ENCODE measurements at places on chromosomes 12 and 14. TPM values are rescaled to one million over a fixed set of nuclear protein-coding genes. Genes with fewer than 3 reads are reported as not detected.

The MAP3K9 gene
- 2.9 TPM for total RNA-seq

GRCh38 chr14:23551266-23552028 is at the start of gene ZFHX2:
TSS of gene ZFHX2 (minus strand) at chr14:23551765. CDS start at chr14:23535325, 16,440 bp downstream.
- DNase-seq: peak; percentile 44

DNA sequence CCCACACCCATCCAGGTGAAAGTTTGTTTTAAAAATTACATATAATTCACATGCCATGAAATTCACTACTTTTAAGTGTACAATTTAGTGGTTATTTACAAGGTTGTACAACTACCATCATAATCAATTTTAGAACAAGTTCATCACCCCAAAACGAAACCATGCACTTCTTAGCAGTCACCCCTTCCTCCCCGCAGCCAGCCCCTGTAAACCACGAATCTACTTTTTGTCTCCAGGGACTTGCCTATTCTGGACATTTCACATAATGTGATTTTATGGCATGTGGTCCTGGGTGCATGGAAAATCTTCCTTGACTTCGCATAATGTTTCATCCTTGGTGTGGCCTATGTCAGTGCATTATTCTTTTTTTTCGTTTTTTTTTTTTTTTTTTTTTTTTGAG is 19.2 kb upstream of the TRAF3 start:
- DNase-seq: no peak

GRCh38 chr14:63299351-63300110 is 19.2 kb downstream of the GPHB5 start:
- no peak for DNase-seq

The SERPINA1 gene
- total RNA-seq: 1.2 TPM

DNA sequence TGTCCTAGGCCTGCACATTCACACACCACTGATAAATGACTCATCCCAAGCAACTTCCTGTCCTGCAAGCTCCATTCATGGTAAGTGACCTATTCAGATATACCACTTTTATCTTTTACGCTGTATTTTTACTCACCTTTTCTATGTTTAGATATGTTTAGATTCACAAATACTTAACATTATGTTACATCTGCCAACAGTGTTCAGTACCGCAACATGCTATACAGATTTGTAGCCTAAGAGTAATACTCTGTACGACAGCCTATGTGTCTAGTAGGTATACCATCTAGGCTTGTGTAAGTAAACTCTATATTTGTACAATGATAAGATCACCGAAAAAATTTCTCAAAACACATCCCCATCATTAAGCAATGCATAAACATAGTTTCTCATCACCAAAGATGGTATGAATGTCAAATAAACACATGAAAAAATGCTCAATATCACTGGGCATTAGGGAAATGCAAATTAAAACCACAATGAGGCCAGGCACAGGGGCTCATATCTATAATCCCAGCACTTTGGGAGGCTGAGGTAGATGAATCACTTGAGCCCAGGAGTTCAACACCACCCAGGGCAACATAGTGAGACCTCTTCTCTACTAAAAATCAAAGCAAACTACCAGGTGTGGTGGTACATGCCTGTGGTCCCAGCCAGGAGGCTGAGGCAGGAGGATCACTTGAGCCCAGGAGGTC is 20.7 kb downstream of the ATXN2 start:
- peak; percentile 81 for DNase-seq

The SRRM4 gene
- not detected for total RNA-seq

DNA sequence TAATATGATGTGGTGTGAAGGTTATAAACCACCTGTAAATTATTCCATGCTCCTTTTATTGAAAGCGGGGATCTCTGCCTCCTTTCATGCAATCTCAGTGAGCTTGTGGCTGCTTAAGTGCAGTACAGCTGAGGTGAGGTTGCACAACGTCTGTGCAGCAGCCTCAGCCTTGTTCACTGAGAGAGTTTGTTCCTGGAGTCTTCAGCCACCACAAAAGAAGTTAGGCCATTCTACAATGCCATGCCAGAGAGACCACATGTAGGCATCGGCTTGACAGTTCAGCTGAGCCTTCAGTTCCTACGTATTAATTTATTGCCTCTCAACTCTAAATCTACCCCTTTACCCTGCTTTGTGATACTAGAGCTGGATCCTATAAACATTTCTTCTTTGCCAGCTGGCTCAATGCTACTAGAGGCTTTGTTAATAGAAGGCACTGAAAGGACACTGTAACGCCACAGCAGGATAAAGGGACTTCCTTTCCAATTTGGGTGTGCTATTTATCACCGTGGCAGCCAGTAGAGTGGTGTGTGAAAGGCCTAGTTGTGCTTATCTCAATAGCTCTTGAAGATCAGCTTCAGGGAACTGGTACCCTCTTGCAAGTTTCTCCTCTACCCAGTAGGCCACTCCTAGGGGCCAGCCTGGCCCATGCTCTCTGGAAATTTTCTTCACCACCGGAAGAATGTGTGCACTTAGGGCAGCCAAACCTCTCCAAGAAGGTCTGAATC is 337.7 kb downstream of the IPO8 start:
- DNase-seq: no peak

DNA sequence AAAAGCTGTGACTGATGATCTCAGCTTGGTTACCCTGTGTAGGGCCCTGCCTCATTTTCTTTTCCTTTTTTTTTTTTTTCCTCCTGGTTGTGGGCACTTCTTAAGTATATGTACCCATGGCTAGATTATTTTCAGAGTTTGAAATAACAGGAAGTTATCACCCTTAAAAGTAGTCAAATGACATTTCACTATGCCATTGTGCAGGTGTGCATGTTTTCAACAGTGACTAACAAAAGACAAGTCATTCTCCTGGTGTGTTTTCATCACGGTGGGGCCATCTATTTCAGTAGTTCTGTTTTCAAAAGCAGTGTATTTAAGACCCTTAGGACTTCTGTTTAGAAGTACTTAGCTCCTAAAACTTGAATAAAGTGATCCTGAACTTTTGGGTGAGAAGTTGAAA is 15.0 kb downstream of the GABARAPL1 start:
- no peak for DNase-seq

The ENDOU gene
- not detected for total RNA-seq

The ADCY6 gene
- total RNA-seq: 14.5 TPM

The VTI1B gene
- total RNA-seq: 27.7 TPM

DNA sequence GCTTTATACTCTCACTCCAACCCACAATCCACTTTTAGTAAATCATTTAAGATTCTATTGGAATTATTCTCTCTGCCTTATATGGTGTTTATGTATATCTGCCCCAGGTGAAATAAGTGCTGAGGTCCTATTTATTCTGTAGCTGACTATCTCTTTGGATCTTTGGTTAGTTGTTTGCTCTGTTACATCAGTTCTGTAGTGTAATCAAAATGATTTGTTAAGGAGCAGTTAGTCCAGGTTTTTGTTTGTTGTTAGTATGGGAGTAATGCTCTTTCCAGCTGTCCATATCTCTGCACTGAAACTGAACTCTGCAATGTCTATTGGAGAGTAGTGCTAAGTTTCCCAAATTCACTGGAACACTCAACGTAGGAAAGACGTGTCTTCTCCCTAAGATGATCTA is 615.8 kb downstream of the SNAPC1 start:
- no peak for DNase-seq

GRCh38 chr12:103462675-103463074 is 33.1 kb downstream of the C12orf42 start:
- no peak for DNase-seq

The KRT74 gene
- total RNA-seq: not detected

- no peak for DNase-seq
These were observed 550.7 kb downstream of the SLC6A15 start for GRCh38 chr12:84361651-84362551.

- DNase-seq: no peak
These were observed 14.9 kb upstream of the MCRS1 start for GRCh38 chr12:49582850-49583249.

The DLK1 gene
- total RNA-seq: not detected

GRCh38 chr12:92718483-92718990 is 15.7 kb downstream of the PLEKHG7 start:
- DNase-seq: no peak

The SYNE3 gene
- 0.14 TPM for total RNA-seq

- no peak for DNase-seq
These were observed 297.6 kb downstream of the TMEM132D start for GRCh38 chr12:129606239-129606638.

GRCh38 chr14:23365732-23366425 is 907 bp upstream of the EFS start:
- no peak for DNase-seq

The ACSS3 gene
- not detected for total RNA-seq

GRCh38 chr12:40439771-40440492 is 215.1 kb downstream of the LRRK2 start:
- DNase-seq: peak; percentile 61

- DNase-seq: no peak
These were observed 10.1 kb downstream of the KDM2B start for GRCh38 chr12:121570467-121571283.

The TAS2R42 gene
- not detected for total RNA-seq

The ITGA7 gene
- 7.8 TPM for total RNA-seq

The TXNDC16 gene
- 4.5 TPM for total RNA-seq

DNA sequence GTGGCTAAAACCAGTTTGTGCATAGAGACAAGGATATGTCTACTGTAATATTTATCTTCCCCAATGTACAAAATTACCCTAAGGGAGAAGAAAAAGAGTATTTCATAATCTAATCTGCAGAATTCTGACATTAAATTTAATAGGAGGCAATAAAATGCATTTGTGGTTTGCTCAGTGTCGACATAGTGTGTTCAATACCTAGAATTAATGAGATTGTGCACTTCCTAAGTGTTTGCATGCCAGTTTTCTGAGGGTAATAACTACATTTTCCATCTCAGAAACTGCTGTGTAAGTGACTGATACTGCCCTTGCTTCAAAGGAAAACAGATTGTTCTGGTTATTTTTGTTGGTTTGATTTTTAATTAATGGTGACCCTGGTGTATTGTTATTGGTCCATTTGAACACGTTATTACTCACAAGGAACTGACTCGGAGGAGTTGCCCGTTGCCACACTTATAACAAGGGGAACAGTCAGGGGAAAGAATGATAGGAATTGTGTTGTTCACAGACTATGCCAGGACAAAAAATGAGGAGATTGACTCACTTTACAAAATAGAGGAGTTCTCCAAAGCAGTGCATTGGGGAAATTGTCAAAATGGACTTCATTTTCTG is 960.3 kb upstream of the TMEM132C start:
- no peak for DNase-seq

- DNase-seq: no peak
These were observed 10.4 kb downstream of the RHOJ start for GRCh38 chr14:63214417-63215196.

The RASAL1 gene
- not detected for total RNA-seq

GRCh38 chr12:96397756-96398423 is 2.3 kb downstream of the CDK17 start:
- DNase-seq: no peak

The MYF5 gene
- not detected for total RNA-seq

- DNase-seq: peak; percentile 69
These were observed 74.3 kb downstream of the SRGAP1 start for GRCh38 chr12:63918800-63919300.

- no peak for DNase-seq
These were observed 65.8 kb downstream of the FOS start for GRCh38 chr14:75344411-75344810.
